DMS 273 treated with DMSO at 0.1 percent for 48 hours (cell line): ENCODE measurements at places on chromosomes 5 and 9.

- no peak for DNase-seq
Observed at GRCh38 chr5:160496334-160496733, 74.7 kb downstream of the PTTG1 start.

GRCh38 chr9:93082841-93083411 is 13.1 kb upstream of the CARD19 start:
- DNase-seq = no peak

- no peak for DNase-seq
Observed at GRCh38 chr9:27945386-27945785, 372.1 kb upstream of the C9orf72 start.

GRCh38 chr9:27340961-27341511 is 44.1 kb upstream of the EQTN start:
- DNase-seq = no peak

DNA sequence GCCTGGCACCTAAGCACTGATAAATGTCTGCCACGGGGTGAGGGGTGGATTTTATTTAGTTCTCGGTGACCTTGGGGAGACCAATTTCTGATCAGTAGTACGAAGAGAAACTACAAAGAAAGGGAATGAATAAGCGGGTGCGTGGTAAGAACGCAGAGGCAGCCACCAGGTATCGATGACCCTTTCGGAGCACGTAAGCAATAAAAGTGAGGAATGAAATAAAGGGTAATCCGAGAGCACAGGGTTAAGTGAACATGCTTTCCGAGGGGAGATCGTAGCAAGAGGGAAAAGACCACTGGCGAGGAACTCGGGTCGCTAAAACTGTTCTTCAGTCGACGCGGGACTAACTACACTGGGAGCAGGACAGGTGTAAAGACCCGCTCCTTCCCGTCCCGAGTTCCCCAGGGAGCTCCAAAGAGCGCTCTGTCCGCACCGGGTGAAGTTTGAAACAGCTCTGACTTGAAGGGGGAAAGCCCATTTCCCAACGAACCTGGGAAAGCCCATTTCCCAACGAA is 1.1 kb downstream of the ELOVL7 start:
- no peak for DNase-seq

GRCh38 chr5:151520294-151520693 is 70.8 kb downstream of the FAT2 start:
- DNase-seq = no peak

- DNase-seq = no peak
Observed at GRCh38 chr9:690517-691111, 150.9 kb upstream of the DMRT1 start.

GRCh38 chr5:142446131-142446959 is 121.5 kb upstream of the SPRY4 start:
- no peak for DNase-seq

- no peak for DNase-seq
Observed at GRCh38 chr5:145466533-145466932, 368.6 kb downstream of the PRELID2 start.

DNA sequence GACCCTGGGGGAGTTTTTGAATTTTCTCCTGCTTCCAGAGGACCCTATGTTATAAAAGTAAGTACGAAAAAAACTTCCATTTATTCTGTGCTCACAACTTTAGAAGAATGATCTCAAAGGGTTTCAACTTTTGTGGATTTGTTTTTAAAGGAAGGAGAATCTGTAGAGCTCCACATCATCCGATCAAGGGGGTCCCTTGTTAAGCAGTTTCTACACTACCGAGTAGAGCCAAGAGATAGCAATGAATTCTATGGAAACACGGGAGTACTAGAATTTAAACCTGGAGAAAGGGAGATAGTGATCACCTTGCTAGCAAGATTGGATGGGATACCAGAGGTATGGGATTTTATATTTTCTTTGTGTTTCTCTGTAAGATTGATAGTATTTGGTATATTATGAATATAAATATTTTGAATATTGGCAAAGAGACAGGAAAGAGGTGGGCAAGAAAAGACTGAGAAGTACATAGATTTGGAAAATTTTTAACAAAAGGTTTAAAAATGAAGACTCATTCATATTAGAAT is 84.2 kb downstream of the ADGRV1 start:
- DNase-seq = no peak

DNA sequence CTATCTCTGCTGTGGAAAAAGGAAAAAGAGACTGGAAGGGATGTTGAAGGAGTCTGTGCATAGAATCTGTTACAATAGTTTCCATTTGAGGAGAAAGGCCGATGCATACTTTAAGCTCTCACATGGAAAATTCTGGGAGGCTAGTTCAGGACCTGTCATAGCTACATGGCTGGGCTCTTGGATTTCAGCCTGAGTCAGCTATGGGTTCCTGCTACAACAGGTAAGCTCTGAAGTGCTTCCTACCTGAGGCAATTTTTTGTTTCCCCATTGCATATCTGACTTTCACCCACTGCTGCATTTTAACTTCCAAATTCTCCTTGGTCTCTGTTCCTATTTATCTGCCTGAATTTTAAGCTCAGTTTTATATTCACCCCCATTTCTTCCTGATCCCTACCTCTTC is 310.7 kb downstream of the RAB3C start:
- no peak for DNase-seq

GRCh38 chr9:25602400-25603044 is 75.7 kb downstream of the TUSC1 start:
- no peak for DNase-seq

DNA sequence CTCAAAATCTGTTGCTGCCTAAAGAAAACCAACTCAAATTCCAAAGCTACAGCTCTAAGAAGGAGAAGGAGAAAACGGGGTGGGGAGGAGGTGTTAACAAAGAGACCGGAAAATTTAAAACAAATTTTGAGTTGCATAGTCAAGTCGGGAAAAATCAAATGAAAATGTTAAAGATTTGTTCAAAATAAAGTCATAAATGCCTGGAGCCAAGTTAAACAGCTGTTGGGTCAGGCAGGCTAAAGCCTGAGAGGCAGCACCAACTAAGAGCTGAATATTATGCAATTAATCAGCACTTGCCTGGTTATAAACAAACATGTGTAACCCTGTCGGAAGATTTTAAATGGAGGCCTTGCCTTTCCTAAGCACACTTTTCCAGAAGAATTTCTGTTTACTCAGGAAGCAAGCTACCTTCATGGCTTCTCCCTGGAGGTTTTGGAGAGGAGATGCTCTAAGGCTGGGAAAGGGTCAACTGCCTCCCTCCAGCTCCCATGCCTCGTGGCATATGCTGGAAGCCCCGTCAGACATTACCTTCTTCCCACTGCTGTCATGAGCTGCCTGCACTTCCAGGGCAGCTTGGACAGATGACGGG is 270.5 kb downstream of the DMRT2 start:
- DNase-seq = no peak

GRCh38 chr9:109953300-109953699 is 173.3 kb downstream of the PALM2AKAP2 start:
- DNase-seq = no peak

DNA sequence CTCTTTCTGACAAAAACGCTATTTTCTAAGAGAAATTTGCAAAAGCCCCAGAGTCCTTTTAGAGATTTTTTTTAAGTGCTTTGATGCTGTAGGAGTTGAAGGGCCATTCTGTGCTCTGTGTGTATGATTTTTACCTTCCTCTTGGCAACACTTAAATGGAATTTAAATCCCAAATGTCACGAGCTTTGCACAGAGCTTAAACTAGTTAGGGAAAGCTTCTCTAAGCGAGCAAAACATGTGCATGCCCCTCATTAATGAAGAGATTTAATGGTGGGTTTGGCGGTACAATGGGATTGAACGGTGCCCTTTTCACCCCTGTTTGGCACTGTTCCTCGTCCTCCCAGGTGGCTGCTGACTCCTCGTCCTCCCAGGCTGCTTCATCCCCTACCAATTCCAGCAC is 220.7 kb downstream of the DRD1 start:
- no peak for DNase-seq

DNA sequence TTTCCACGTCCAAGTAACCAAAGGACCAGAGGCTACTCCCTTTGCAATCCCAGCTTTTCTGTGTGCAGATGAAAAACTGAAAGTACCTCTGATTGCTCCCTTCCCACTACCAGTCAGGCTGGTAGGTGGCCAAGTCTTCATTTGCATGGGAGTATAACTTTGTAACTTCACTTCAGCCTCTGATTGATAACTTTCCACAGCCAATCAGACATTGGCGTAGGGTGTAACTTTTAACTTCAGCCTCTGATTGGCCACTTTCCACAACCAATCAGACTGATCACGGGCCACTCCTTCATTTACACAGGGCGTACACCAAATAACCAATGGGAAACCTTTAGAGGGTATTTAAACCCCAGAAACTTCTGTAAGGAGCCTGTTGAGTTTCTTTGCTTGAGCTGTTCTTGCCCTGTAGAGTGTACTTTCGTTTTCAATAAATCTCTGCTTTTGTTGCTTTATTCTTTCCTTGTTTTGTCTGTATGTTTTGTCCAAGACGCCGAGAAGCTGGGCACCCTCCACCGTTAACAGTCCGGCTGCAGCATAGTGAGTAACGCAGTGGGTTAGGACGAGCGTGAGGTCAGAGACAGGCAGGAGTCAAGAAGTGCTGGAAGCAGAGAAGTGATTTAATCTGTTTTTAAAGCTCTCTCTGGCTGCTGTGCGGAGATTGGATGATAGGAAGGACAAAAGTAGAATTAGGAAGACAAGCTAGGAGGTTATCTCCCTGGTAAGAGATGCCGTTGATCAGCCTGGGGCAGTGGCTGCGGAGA is 3.5 kb upstream of the EXOSC2 start:
- peak; percentile 85 for DNase-seq

DNA sequence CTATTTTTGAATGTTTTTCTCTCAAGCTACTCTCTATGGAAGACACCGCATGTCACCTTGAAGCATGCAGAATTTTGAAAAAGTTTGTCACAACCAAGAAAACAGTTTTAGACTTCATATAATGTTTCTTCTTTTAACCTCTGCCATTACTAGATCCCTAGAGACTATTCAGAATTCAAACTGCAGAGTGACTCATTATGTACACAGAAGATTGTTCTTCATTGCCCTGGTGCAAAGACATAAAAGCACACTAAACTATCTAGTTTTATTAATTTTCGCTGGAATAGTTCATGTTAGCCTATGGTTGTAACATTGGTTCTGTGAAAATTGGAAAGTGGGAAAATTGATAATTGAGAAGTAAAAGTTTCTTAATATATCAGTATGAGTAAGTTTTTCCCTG is 18.4 kb downstream of the F2RL2 start:
- DNase-seq = no peak
